T follicular helper cell (primary cell): ENCODE measurements at places on chromosomes 2 and 18.

GRCh38 chr18:34901299-34901698 lies 139.9 kb upstream of the MAPRE2 start:
- no peak for DNase-seq

GRCh38 chr18:52888014-52888413 lies 548.0 kb downstream of the DCC start:
- DNase-seq: no peak

DNA sequence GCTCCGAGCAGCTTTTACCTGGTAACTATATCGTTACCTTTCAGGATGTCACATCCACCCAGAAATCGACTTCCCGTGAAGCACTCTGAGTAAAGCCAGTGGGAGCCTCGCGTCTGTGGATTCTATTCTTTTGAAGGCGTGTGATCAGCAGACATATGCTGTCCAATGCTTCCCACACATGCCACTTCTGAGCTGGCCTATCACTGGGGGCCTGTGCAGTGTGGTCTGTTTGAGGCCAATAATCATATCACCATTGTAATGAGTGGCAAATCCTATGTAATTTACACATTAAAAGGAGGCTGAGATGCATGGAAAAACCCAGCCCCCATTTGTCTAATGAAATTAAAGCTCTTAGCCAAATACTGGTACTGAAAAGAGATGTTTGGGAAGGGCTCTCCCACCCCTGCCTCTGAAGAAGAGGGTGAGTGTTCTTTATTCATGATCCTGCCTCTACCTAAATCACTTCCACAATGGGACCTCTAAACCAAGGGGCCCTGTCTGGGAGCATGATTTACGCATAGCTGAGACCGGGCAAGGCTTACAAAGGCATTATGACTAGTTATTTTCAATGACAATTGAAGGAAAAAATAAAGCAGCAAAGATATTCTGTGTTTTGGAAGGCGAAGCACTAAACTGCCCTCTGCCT lies 686.8 kb downstream of the ZEB2 start:
- no peak for DNase-seq

DNA sequence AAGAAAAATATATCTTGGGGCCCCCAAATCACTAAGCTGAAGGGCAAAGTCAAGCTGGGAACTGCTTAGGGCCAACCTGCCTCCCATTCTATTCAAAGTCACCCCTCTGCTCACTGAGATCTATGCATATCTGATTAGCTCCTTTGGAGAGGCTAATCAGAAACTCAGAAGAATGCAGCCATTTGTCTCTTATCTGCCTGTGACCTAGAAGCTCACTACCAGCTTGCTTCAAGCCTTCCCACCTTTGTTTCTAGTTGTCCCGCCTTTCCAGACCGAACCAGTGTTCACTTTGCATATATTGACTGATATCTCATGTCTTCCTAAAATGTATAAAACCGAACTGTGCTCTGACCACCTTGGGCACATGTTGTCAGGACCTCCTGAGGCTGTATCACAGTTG lies 479.4 kb downstream of the METTL4 start:
- DNase-seq: no peak

- DNase-seq: no peak
These were observed 163.1 kb downstream of the TTC32 start for GRCh38 chr2:19738707-19739106.

GRCh38 chr2:230942920-230943896 lies 18.2 kb upstream of the GPR55 start:
- DNase-seq: no peak
